ENCODE measurements at places on chromosomes 3 and 15. TPM values are rescaled to one million over a fixed set of nuclear protein-coding genes. Genes with fewer than 3 reads are reported as not detected.

The ACOX2 gene
- 0.91 TPM for total RNA-seq

The ENTPD3 gene
- total RNA-seq = not detected

The FHIT gene
- total RNA-seq = 0.53 TPM

The CA12 gene
- total RNA-seq = 0.62 TPM

The CCDC14 gene
- total RNA-seq = 36.8 TPM

The COL8A1 gene
- 34.9 TPM for total RNA-seq

The GNAT1 gene
- total RNA-seq = 4.4 TPM

The SCAANT1 gene
- total RNA-seq = not detected

The EFCAB12 gene
- total RNA-seq = 0.35 TPM
